Stimulated activated CD4-positive, alpha-beta T cell treated with anti-CD3 and anti-CD28 coated beads, TNF-alpha, amount 100 ng/mL, for 24 hours (primary cell): ENCODE measurements at places on chromosomes 2 and 18.

DNA sequence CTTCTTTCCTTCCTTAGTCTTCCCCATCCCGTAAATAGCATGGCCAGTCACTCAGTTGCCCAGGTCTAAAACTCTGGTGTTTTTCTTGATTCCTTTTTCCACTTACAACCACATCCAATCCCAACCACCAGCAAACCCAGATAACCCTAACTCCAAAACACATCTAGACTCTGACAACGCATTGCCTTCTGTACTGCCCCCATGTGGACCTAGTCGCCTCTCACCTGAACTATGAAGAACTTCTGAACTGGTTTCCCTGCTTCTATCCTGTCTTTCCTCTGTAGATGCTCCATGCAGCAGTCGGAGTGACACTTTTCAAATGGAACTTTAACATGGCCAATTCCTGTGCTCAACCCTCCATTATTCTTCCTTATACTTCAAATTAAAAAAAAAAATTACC is 26.5 kb downstream of the ST6GAL2 start:
- no peak for DNase-seq

GRCh38 chr2:33022989-33023727 is 76.4 kb downstream of the LTBP1 start:
- no peak for DNase-seq

DNA sequence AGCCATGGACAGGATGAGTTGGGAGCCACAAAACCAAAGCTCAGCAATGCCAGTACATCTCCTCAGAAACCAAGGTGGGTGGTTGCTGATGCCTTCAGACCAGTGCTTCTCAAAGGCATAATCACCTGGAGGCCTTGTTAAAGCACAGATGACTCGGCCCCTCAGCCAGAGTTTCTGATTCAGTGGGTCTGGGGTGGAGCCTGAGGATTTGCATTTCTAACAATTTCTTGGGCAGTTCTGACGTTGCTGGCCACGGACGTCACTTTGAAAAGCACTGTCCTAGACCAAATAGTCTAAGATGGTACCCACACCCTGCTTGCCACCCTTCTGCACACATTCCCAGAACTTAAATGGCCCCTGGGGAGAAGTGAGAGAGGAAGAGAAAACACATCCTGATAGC is 24.1 kb upstream of the CDH2 start:
- DNase-seq = no peak

DNA sequence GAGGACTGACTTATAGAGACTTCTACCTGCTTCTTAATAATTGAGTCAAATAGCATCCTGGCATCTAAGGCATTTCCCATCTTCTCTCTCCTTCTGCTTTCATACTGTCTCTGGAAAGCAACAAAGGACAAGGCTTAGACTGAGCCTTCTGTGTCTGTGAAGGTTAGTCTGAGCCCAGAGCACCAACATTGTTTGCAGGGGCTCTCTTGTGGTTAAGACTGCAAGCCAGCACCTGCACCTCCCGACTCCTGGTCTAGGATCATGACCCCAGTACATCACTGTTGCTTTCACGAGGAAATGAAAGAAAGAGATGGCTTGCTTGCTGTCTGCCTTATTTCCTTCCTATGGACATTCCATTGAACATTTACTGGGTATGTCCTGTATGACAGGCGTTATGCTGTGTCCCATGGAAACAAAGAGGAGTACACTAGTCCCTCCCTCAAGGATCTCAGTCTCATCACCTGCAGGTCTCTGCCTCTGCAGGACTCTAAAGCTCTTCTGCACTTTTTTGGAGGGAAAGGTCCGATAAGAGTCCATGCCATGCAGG is 315.8 kb upstream of the EPAS1 start:
- DNase-seq = no peak

- DNase-seq = no peak
Measured at GRCh38 chr2:219159771-219160185, 837 bp downstream of the NHEJ1 start.

DNA sequence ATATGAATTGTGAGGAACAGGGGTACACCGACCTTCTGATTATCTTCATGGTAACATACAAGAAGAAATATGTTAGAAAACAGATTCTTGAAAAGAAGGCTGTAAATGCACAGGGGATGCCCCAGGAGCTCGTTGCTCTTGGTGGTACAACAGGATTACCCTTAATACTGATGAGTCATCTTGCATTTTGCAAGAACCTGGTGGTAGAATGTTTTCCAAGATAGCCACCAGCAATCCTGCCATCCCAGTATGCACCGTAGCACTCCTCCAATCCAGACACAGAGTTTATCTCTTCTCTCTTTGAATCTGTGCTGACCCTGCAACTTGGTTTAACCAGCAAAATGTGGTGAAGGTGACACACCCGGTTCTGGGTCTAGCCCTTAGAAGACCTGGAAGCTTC is 238.3 kb downstream of the EN1 start:
- no peak for DNase-seq

DNA sequence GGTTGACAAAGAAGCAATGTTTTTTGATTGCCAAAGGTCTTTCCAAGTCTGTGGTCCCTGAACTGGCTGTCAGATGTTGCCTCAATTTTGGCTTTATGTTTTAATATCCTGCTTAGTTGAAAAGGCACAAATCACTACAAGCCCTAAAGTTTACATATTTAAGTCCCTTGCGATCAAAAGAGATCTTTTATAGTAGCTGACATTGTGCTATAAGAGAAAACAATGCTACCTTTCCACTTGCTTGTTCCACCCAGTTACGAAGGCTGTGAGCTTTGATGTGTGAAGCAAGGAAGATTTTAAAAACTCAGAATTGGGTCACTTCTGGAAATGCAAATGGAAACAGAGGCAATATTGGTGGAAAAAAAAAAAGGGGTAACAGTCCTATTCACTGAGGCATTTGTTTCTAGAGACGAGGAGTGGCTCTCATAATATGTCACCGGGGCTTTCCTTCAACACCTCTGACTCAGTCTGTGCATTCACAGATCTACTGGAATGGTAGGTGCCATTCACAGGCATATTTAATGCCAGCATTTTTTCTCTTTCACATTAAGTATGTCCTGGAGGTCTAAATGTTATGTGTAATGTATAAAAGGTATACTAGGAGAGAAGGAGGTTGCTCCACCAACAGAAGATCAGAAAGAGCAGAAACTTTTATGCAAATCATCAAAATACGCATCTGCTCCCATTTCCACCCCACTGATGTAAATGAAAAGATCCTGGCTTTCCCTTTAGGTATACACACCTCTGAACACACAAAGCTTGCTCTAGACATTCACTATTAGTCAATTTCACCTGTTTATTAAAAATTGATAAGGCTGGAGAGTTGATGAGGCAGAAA is 91.8 kb downstream of the TGIF1 start:
- DNase-seq = peak; percentile 15

DNA sequence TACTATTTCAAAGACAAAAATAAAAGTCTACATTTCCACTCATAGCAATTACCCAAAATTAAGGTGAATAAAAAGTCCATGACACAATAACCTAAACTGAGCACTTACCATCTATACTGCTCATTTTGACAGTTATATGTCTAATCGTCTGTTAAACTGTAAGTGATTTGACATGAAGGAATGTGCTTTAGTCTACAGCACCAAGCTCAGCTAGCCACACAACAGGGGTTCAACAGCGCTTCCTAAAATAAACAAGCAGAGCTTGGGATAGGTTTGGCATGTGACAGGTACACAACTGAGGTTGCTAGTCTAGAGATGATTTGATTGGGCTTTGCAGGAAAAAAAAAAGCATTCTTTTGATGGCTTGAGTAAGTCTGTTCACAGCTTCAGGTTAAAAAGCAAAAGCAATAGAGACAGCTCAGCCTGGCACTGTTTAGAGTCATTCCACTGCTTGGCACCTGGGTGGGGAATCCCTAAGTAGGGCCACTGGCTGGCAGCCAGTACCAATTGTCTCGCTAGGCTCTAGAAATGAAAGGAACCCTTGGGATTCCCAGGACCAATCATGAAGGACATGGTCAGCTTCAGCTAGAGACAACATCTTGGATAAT is 78.6 kb downstream of the BARD1 start:
- DNase-seq = no peak

DNA sequence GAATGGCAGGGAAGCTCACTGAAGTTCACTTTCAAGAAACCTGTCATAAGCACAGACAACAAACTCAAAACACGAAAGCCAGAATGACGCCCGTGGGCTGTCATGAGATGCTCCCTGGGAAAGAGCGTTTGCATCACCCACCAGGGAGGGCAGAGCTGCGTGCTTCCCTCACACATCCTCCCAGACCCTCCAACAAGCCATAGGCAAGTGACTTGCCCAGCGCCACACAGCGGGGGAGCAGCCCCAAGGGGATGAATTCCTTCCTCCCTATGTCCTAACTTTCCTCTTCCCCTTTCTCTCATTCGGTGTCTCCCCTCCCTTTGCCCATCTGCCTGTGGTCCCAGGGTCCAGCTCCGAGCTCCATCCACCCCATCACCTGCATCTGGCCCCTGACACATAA is 10.7 kb downstream of the BIN1 start:
- no peak for DNase-seq

DNA sequence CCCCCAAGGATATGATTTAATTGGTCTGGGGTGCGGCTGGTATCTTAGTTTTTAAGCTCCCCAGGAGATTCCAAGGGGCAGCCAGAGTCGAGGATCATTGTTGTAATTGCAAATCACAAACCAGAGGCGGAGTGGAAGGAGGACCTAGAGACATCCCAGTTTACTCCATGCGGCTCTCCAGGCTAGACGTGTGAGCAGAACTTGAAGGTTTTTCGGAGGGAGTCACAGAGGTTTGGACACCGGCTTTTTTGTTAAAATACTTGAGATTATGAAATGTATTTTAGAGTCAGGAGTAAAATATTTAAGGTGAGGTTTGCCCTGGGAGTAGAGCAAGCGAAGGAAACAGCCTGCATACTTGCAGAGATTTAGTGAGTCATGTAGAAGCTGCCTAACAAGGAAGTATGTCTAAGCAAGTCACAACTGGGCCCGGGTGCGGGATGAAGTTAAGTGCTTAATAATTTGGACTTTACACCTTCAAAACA is 39.5 kb downstream of the TGOLN2 start:
- DNase-seq = no peak

- DNase-seq = no peak
Measured at GRCh38 chr2:215260097-215260677, 51.7 kb upstream of the ATIC start.

DNA sequence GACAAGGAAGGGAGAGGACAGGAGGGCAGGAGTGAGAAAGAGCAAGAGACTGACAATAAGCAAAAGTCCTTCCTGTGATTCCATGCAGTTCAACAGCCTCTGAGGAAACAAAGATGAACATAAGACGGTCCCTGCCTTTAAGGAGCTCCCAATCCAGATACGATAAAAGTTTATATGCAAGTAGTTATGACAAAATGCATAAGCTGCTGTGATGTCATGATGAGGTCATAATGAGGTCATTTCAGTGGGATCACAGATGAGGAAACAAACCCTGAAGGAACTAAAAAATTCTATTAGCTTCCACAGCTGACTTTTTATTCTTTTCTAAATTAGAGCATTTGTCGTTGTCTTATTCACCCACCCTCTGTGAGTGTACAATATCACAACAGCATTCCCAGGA is 458.5 kb upstream of the ACVR2A start:
- DNase-seq = no peak

GRCh38 chr2:212505586-212505985 is 33.0 kb downstream of the ERBB4 start:
- DNase-seq = no peak

DNA sequence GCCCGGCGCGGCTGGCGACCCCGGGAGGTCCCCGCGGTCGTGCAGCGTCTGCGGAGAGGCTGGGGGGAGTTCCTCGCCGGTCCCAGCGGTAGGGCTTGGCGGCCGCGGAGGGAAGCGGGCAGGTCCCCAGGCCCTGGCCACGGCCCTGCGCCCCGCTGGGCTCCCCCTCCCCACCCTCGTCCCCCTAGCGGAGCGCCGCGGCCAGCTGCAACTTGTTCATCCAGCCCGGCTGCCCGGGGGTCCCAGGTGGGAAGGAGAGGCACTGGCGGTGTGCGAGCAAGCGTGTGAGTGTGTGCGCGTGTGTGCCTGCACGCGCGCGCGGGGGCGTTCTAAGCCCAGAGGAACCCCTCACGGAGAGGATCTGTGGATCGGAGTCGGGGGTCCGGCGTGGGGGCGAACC is 1.3 kb downstream of the PTPRM start:
- no peak for DNase-seq

- no peak for DNase-seq
Measured at GRCh38 chr2:157377861-157378260, 52.2 kb upstream of the ERMN start.

DNA sequence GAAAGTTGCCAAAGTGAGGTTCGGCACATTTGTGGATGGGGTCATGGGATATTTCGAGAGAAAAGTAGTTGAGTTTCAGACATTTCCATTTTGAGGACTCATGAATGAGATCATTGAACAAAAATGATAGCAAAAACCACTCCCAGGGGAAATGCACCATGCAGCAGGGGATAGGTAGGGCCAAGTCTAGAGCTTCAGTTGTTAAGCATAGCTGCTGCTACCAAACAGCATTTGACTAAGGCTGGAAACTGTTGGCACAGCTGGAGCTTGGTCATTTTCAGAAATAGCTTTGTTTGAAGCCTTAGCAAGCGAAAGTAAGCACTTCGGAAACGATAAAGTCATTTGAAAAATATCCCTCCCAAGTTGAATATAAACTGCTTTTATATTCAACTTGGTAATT is 431.8 kb downstream of the SOCS6 start:
- DNase-seq = no peak
